ENCODE measurements at places on chromosomes 2 and 18.

DNA sequence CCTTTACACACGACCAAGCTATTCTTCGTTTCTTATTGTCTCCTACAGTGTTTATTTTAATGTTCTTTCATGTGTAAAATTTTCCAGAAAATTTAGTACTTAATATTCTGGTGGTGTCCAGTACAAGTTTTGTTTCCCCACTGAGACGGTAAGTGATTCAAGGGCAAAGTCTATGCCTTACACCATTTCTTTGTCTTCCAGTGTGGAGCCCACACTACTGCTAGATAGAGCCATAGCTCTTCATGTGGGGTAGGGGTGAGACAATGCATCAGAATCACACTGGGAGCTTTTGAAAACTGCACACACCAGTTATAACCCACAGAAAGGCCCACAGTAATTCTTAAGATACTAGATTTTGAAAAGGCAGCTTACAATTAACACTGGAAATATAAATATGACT is 125.6 kb downstream of the TDRD15 start:
- no peak for DNase-seq

DNA sequence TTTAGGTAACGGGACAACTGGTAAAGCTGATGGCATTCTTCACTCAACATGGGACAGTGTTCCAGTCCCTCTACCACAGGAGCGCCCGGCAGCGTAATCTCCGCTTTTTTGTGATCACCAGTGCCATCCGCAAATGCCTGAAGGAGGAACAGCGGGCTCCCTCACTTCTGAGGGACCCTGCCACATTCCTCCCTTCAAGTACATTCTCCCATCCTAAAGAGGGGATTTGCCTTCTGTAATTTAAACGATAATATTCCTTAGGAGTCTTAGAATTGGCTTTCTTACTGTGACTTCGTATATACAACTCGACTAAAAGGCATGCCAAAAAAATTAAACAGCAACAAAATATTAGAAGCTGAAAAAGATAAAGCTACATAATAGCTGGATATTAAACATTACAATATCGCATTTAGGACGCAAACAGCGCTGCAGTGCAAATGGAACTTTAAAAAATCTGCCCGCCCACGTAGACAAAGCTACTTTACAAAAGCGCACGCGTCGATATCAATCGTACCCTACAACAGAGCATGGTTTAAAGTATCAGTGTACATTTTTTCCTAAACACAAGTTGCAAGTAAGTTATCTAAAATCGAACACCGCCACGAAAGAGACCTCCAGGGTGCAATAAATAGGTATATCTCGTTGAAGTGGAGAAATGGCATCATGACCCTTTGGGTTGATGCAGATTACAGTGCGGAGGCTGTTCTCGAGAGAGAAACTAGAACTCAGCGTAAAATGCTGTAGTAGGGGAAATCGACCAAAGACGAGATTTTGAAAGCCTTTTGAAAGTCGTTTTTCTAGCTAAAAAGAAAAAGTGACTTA is 2.3 kb upstream of the VSNL1 start:
- DNase-seq, result no peak

GRCh38 chr2:72544554-72544953 is 281.3 kb downstream of the EXOC6B start:
- no peak for DNase-seq

- no peak for DNase-seq
These were observed 14.7 kb upstream of the MAPRE2 start for GRCh38 chr18:35026407-35027061.

- peak; percentile 76 for DNase-seq
These were observed 101.0 kb upstream of the ZNF236 start for GRCh38 chr18:76721207-76721996.

- DNase-seq, result no peak
These were observed 17.4 kb upstream of the AP1S3 start for GRCh38 chr2:223854741-223855140.

DNA sequence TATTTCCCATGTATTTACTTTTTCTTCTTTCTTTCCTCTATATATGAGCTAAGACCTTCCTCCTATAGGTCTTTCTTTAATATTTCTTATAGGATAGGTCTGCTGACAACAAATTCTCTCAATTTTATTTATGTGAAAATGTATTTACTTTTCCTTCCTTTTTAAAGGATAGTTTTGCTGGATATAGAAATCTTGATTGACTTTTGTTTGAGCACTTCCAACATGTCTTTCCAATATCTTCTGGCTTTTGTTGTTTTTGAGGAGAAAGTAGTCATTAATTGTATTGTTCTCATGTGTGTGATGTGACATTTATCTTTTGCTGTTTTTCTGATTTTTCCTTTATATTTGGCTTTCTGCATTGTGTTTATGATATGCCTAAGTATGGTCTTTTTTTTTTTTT is 28.9 kb upstream of the FBLN7 start:
- DNase-seq, result no peak

DNA sequence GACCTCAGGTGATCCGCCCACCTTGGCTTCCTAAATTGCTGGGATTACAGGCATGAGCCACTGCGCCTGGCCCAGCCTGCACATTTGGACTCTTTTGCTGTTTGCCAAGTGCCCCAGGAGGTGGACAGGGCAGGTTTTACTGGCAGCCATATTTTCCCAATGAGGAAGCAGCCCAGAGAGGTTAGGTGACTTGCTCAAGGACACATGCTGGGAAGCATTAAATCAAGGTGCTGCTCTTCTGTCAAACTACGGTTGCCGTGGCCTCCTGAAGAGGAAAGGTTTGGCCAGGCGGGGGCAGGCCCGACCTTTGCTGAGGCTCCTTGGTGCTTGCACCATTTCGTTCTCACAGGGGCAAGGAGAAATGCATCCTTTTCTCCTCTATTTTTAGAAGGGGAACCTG is 44.0 kb downstream of the DNMT3A start:
- DNase-seq, result no peak
